ENCODE measurements at places on chromosomes 6 and 20.

DNA sequence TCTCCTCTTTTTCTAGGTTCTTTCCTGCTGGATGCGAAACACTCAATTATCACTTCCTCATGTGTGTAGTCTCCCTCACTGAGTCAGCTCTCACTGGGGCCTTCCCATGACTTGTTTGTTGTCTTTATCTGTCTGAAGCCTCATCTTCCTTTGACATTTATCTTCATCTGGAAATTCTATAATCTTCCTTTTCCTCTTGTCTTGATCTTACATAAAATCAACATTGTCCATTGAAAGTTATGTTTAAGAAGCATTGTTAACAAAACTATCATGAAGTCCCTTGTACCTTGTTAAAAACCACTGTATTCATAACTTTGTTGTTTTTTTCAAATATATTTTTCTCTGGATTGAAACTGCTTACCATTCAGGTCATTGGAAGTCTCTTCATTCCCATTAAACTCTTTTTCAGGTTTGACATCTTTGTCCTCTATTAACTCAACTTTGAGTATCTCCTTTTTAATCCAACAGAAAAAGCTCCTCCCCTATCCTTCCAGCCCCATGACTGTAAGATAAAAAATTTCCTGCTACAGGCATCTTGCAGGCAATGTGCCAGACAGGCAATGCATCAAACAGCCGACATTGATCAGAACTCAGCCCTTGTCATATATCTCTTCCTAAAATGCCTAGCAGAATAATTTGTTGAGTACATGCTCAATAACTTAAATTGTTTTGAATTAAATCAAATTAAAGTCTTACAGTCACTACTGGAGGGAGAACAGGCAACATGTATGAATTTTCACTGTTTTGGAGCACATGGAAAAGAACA, 34.8 kb downstream of the MYLIP start:
- peak; percentile 36 for DNase-seq

- DNase-seq = no peak
These were observed 59.4 kb downstream of the GFOD1 start for GRCh38 chr6:13427801-13428582.

DNA sequence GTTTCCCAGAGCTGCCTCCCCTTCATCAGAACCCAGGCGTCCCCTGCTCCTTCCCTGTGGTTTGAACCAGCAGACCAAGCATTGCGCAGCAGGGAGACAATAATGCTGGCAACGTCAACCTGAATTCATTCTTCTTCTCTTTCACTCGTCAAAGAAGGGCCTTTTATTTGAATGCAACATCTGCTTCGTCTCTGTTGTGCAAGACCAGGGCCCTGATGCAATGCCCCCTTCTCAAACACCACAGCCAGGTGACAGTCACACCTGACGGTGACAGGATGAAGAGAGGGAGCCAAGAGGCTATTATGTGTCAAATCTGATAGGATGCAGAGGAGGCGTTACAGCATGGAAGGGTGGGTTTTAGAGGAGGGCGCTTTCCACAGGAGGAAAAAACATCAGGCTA, 8.0 kb downstream of the INSM1 start:
- no peak for DNase-seq

- DNase-seq = peak; percentile 25
These were observed 215.0 kb downstream of the ARID1B start for GRCh38 chr6:156992020-156992804.

- no peak for DNase-seq
These were observed at the start of gene KCNK15 for GRCh38 chr20:44745598-44746366. TSS of gene KCNK15 (plus strand) at chr20:44745865. CDS start at chr20:44745911, 46 bp downstream.

DNA sequence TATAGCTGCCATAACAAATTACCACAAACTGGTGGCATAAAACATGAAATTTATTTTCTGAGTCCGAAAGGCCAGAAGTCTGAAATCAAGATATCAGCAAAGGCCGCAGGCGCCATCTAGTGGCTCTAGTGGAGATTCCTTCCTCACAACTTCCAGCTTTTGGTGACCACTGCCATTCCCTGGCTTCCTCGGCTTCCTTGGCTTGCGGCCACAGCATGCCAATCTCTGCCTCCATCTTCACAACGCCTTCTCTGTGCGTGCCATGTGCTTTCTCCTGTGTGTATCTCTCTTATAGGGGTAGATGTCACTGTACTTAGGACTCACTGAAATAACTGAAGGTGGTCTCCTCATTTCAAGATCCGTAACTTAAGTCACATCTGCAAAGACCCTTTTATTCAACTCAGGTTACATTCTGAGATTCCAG, 5.4 kb upstream of the PLAGL1 start:
- DNase-seq = peak; percentile 61

DNA sequence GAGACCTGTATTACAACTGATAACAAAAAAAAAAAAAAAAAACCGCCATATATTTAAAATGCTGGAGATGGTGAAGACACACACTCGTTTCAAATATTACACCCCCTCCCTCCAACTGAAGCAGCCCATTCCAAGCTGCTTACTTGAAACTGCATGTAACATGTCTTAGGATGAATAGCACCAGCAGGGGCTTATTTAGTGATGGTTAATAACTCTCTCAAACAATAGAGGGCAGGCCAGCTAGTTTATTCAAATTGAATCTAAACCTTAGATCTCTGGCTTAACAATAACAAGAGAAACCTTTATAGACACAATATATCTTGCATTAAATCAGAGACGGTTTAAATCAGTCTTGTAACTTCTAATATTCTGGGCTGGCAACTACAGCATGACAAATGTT, 9.3 kb upstream of the JPH2 start:
- DNase-seq = no peak
